RCC 7860 (cell line): ENCODE measurements at places on chromosomes 7 and 10.

GRCh38 chr7:11281953-11282352 lies 308.3 kb downstream of the PHF14 start:
- no peak for DNase-seq

DNA sequence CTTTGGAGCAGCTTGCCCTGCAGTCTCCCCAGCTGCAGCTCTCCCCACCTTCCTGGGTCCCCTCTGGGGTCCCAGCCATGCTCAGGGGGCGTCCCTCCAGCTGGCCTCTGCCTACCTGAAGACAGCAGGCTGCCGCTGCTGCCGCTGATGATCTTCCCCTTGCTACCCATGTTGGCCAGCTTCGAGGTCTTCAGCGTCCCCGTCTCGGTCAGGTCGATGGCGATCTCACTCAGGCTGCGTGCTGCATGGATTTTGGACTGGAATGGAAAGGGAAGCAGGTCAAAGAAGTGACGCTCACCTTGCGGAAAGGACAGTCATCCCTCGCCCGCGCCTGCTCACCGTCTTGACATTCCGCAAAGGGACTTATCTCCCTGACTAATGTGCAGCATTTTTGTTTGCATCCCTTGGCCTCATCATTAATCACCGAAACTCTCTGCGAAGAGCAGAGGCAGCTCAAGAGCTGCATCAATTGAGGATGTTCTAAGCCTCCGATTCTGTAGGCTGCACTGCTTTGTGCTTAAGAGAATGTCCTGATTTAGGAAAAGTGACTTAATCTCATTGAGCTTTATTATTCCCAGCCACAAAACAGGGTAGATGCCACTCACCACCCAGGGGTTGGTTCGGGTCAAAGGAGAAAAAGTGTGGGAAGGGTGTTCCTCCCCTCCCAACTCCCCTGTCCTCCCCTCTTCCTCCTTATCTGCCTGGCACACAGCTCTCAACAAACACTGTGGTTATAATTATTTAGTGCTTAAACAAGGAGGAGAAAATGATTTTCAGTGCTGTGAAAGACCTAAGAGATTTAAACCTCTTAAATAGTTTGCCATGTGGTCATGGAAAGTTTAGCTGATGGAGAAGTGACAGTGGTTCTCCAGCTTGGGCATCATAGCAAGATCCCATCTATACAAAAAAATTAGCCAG lies 107.3 kb downstream of the PRPF18 start:
- no peak for DNase-seq

DNA sequence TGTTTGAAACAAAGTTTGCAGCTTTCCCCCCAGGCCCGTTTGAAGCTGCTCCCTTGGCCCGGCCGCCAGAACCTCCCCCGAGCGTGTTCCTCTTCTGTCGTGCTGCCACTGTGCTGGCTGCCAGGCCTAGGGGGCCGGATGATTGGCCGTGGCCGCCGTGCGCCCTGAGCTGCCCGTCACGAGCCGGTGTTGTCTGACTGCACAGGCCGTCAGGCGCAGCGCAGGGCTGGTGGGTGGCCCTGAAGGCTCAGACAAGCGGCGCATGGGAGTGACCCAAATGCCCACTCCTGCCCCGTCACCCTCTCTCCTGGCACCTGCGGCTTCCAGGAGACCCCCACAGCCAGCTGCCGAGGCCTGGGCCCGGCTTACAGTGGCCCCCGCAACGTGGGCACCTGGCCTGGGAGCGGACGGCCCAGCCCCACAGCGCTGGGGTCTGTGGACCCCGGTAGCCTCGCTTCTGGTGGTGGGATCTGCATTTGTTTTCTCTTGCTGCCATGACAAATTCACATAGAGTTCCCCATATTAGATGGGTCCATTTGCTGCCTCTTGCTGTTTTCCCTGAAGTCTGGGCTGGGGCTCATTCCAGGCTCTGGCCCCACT lies 13.1 kb downstream of the JAKMIP3 start:
- DNase-seq, result no peak

- peak; percentile 68 for DNase-seq
Measured at GRCh38 chr7:137898839-137899721, 52.3 kb upstream of the DGKI start.

- DNase-seq, result no peak
Measured at GRCh38 chr10:99815621-99816020, 33.2 kb downstream of the ABCC2 start.

GRCh38 chr10:3330663-3331062 lies 158.1 kb upstream of the PITRM1 start:
- peak; percentile 76 for DNase-seq

- DNase-seq, result no peak
Measured at GRCh38 chr7:96023387-96023786, 251.0 kb downstream of the DYNC1I1 start.

DNA sequence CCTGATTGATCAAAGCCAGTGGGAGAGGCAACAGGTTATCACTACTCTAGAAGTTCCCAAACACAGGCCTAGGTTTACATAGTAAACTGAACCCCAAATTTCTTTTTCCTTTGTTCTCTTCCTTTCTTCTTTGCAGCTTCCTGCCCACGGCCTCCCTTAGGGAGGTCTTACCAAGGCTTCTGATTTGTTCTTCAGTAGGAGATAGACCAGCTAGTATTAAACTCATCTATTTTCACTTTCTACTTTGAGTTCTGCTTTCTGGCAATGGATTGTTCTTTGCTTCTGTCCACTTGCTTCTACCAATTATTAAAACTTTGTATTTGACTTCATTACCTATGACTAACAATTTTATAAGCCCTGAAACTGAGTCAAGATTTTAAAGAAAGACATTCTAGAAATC lies 251.2 kb upstream of the FZD1 start:
- no peak for DNase-seq

GRCh38 chr10:99621454-99622251 lies 1.4 kb upstream of the SLC25A28 start:
- no peak for DNase-seq

DNA sequence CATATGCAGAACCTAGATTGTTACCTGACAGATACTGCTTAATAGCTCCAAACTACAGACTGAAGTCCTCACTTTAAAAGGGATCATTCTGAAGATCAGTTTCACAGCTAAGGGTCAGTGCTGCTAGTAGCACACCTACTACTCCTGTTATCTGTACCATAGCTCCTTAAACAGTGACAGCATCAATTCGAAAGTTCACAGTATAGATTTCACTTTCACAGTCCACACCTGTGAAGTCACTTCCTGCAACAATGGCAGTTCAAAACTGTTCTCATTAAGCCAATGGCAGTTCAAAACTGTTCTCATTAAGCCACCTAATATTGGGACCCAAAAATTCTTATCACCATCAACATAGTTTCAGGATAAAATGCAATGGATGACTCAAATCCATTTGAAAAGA lies 10.7 kb upstream of the FHIP2A start:
- DNase-seq, result no peak

- DNase-seq, result no peak
Measured at GRCh38 chr10:97277551-97277950, 14.9 kb downstream of the ARHGAP19 start.

DNA sequence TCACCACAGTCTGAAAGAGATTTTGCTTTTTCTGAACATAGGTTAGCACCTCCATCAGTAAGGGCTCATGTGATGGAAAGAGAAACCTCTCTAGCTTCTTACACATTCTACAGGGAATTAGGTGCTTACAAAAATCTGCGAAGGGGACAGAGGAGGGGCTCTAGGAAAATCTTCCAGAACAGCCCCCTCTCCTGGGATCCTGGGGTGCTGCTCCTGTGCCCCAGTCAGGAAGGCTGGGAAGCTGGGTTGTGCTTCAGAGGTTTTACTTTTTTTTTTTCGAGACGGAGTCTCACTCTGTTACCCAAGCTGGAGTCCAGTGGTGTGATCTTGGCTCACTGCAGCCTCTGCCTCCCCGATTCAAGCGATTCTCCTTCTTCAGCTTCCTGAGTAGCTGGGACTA lies 7.5 kb upstream of the FAM171A1 start:
- DNase-seq, result no peak

DNA sequence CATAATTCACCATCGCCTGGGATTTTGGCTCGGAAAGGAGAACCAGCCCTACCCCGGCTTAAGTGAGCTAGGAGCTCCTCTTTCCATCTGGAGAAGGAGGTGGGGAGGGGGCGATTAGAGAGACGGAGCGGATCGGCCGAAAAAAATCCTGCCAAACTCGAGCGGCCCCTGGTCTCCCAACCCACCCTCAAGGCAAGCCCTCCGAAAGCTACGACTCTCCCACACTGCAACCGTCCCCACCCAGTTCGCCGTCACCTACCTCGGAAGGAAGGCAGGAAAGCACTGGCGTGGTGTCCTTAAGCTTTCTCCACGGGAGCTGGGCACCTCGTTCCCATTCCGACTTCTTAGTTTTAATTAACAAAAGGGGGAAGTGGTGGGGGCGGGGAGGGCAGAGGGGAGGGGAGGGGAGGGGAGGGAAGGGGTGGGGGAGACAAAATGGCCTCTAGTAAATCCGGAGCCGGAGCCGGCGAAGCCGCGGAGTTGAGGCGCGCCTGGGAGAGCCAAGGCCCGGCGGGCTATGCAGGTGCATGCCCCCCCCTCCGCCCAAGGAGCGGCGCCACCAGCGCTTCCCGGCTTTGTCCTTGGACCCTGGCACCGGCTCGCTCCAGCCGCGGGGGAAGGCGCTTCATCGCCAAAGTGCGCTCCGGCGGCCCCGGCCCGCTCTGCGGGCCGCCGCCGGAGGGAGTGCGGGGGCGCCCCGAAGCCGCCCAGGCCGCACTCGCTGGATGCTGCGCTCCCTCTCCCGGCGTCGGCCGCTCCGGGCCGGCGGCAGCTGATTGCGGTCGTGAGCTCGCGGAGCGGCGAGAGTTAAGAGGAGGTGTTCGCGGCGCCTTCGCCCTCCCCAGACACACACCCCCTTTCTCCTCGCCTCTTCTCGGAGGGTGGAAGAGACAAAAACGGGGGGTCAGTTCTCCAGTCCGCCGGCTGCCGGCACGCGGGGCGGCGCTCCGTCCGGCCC lies at the start of gene LRRC4:
Gene LRRC4 (minus strand): TSS at position 784 of the 958 bp plus-strand sequence. CDS start 797 bp downstream, outside the sequence.
- DNase-seq, result no peak

DNA sequence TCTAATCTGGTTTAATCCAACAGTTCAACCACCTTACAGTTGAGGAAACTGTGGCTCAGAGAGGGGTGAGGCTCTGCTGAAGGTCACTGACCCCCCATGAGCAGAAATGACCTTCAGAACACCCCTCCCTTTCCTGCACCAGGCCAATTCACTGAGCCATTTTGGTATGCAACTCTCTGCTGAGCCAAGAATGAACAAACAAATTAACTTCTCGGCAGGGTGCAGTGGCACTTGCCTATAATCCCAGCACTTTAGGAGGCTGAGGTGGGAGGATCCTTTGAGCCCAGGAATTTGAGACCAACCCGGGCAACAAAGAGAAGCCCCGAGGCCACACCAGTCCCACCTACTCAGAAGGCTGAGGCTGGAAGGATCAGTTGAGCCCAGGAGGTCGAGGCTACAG lies 29.8 kb downstream of the PDGFA start:
- no peak for DNase-seq

- DNase-seq, result no peak
Measured at GRCh38 chr10:86813101-86813500, 56.7 kb downstream of the BMPR1A start.

- no peak for DNase-seq
Measured at GRCh38 chr7:47132471-47132870, 449.4 kb downstream of the TNS3 start.

- DNase-seq, result no peak
Measured at GRCh38 chr10:48682265-48682664, 2.4 kb upstream of the WDFY4 start.

GRCh38 chr7:41328131-41328530 lies 374.8 kb downstream of the INHBA start:
- no peak for DNase-seq

GRCh38 chr7:47690902-47691558 lies 109.1 kb upstream of the TNS3 start:
- DNase-seq, result peak; percentile 21

GRCh38 chr7:107210400-107210799 lies 41.6 kb downstream of the HBP1 start:
- DNase-seq, result no peak

- DNase-seq, result no peak
Measured at GRCh38 chr10:127405221-127405620, 143.9 kb upstream of the NPS start.

DNA sequence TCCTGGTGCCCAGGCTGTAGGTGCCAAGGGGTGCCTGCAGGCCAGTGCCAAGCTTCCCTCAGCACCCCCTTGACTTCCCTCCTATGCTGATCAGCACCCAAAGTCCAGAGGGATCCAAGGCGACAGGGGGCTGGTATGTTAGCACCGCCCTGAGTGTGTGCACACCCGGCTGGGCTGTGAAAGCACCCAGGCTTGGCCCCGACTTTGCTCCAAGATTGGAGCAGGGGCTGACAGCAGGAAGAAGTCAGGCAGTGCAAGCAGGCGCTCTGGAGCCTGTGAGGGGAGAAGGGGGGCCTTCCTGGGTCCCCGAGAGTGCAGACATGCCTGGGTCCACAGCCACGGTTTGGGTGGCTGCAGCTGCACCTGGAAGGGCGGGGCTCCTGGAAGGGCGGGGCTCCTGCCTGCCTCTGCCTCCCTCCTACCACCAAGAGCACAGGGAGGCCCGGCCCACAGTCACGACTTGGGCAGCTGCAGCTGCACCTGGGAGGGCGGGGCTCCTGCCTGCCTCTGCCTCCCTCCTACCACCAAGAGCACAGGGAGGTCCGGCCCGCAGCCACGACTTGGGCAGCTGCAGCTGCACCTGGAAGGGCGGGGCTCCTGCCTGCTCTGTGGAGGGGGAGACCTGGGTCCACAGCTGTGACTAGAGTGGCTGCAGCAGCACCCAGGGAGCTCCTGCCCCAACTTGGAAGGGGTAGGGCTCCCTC lies 30.2 kb upstream of the ZMYND11 start:
- no peak for DNase-seq

- no peak for DNase-seq
Measured at GRCh38 chr7:73829921-73830680, 695 bp upstream of the CLDN4 start.

DNA sequence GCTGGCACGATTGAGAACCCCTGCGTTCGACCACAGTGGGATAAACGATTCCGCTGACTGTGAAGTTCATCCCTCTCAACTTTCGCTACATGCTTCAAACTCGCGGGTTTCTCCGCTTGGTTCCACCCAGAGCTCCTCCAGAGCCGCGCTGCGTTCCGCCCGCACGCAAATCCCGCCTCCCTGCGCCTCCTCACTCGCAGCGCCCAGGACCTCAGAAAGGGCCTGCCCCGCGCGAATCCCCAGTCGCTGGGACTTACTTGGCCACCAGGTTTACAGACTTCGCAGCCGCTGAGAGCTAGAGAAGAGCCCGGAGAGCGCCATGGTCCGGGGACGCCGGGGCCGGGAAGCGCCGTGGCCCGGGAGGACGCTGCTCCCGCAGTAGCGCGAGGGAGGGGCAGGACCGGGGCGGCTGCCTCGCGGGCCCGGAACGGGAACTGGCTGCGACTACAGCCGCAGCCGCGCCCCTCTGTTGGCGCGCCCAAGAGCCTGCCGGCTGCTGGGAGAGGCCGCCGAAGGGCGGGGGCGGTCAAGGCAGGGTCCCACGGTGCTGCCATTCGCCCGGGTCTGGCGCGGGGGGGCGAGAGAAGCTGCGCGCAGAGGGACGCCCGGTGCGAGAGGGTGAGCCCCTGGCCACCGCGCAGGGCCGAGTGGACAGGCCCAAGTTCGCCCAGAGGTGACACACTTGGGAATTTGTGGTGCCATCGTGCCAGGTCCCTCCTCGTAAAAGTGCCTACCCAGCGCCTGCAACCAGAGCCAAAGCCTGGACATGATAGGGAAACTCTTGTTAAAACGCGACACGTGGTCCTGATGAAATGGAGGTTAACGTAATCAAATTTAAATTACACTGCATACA lies at the start of gene NOD1:
Gene NOD1 (minus strand): TSS at position 436 of the 853 bp plus-strand sequence. CDS start 21,863 bp downstream, outside the sequence.
- DNase-seq, result peak; percentile 48

GRCh38 chr10:26706206-26706605 lies 8.7 kb downstream of the PDSS1 start:
- no peak for DNase-seq
